ENCODE measurements at places on chromosomes 11 and 22.

GRCh38 chr22:44345872-44346271 is 33.1 kb upstream of the SHISAL1 start:
- DNase-seq = no peak

- DNase-seq = no peak
These were observed 17.8 kb downstream of the CHADL start for GRCh38 chr22:41222846-41223507.

GRCh38 chr11:104073950-104074705 is 37.7 kb downstream of the DDI1 start:
- no peak for DNase-seq

DNA sequence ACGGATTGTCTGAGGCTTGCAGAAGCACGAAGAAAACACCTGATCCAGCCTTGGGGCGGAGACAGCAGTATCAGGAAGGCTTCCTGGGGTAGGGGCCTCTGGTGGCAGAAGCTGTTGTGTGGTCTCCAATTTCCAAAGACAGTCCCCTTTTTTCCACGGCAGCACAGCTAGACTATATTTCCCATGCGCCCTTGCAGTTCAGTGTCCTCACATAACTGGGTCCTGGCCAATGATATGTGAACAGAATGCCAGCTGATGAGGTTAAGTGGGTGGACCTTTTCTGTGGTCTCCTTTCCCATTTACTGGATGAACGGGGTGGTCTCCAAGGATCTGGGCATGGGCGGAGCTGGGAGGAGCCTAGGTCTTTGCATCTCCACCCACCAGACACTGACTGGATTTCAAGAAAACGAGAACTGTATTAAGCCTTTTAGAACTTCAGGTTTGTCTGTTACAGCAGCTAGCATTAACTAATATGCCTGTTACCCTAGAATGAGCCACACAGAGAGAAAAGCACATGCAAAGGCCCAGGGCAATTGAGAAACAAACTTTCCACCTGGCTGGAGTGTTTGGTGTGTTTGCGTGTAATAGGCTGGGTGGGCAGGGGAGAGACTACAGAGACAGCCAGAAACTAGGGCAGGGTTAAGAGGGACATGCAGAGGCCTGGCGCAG is 6.2 kb downstream of the GAL3ST1 start:
- DNase-seq = no peak

- no peak for DNase-seq
These were observed 9.9 kb downstream of the P2RY6 start for GRCh38 chr11:73281796-73282660.

DNA sequence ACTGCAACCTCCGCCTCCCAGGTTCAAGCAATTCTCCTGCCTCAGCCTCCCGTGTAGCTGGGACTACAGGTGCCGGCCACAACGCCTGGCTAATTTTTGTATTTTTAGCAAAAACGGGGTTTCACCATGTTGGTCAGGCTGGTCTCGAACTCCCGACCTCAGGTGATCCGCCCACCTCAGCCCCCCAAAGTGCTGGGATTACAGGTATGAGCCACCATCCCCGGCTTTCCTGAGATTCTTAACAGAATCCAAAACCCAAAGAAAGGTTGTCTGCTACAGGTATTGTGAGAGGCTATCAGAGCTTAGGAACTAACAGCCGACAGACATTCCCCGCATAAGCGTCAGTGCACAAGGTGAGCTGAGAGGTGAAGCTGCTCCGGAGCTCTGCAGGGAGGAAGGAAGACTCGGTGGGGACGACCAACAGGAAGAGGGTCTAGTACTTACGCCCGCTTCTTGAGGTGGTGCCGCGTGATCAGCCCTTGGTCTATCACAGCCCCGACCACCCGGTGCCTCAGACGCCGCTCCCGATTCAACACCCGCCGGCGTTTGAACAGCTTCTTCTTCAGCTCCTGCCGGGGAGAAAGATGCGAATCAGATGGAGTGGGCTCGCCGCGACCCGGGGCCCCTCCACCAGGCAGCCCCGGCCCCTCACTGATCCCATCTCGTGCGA is 470 bp downstream of the C11orf98 start:
- DNase-seq = no peak

- DNase-seq = no peak
These were observed 27.9 kb downstream of the GLB1L2 start for GRCh38 chr11:134359646-134360045.

GRCh38 chr11:2293984-2294925 is 7.5 kb downstream of the C11orf21 start:
- DNase-seq = no peak

DNA sequence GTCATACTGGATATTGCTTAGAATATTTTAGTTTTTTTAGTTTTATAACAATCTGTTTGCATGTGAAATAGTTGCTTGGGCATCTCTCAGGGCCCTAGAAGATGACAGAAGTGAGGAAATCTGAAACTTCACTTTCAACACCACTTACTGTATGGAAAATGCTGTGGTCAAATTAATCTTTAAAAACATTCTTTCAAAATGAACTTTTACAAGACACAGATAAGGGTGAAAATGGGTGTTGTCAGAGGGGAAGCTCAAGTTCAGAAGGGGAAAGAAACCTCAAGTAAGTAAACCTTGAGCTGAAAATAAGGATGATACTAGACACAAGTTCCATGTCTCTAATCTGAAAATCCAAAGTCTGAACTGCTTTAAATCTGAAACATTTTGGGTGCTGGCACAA is 1840.1 kb upstream of the RAG2 start:
- DNase-seq = no peak

GRCh38 chr22:27298332-27298731 is 503.2 kb downstream of the MN1 start:
- no peak for DNase-seq

DNA sequence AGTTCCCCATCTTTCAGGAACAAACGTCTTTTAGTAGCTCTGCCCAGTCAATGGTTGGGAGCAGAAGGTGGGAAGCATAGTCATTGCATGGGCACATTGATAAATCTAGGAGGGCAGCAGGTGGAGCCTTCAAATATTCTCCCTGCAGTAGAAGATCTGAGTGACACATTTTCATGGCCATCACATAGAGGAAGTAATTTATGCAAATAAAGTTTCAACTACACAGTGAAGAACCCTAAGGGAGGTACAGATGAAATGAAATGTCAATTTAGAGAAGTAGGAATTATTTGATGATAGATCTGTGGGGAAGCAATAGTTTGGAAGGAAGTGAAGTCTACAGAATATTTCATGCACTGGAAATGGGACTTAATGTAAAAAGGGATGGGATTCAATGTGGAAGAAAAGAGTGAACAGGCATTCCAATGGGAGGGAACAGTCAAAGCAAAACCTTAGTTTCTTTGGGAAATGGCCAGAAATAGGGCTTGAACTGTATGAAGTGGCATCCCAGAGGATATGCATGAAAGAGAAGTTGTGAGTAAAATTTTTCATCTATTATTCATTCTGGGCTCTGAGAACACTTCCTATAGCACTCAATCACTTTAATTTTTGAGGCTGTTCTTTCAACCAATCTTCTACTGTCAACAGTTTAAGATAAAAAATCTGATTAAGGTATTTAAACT is 256.2 kb upstream of the LUZP2 start:
- DNase-seq = no peak

- DNase-seq = no peak
These were observed 382 bp downstream of the RASSF10 start for GRCh38 chr11:13009476-13009920.

GRCh38 chr22:41429232-41429950 is 17.2 kb downstream of the TOB2 start:
- no peak for DNase-seq

GRCh38 chr11:122422682-122423081 is 232.8 kb upstream of the UBASH3B start:
- DNase-seq = no peak

DNA sequence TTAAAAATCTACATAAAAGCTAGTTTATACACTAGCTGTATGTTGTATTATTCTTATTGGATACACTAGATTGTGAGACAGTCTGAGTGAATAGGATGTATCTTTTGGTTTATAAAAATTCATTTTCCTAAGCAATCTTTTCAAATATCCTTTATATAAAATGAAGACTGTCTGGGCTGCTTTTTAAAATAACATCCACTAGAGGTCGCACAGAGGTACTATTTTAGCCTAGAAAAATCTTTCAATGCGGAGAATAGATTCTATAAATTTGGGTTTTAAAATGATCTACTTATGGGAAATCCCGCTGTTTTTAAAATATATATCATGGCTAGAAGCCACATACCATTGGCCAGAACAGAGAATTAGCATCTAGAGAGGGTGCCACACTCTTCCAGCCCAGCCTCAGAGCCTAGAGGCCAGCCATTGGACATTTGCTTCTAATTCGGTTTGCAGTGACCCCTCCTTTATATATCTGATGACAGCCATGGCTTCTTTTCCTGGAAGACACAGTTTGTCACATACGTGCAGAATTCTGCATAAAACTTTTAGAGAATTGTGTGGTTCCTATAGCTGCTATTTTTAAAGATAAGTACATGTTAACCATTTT is 7.3 kb downstream of the C11orf97 start:
- DNase-seq = no peak
